ENCODE measurements at places on chromosomes 5 and 9.

DNA sequence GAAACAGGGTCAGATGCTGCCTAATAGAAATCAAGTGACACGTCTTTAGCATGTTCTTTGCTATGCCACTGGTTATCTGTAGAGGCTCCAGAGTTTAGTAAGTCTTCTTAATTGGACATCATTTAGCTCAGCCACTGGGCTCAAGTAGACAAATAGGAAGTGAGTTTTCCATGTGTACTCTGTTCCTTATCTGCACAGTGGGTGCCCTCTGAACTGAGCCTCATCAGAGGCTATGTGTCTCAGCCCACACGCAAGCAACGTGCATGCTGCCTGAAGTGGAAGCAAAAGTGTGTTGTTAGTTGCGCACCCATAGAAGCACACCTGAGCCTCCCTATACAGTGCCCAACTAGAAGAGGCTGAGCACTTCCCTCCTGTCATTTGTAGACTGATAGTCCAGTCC lies 134.7 kb downstream of the SEMA5A start:
- DNase-seq, result no peak

- DNase-seq, result no peak
Observed at GRCh38 chr9:115232181-115232774, 114.3 kb upstream of the TNC start.

DNA sequence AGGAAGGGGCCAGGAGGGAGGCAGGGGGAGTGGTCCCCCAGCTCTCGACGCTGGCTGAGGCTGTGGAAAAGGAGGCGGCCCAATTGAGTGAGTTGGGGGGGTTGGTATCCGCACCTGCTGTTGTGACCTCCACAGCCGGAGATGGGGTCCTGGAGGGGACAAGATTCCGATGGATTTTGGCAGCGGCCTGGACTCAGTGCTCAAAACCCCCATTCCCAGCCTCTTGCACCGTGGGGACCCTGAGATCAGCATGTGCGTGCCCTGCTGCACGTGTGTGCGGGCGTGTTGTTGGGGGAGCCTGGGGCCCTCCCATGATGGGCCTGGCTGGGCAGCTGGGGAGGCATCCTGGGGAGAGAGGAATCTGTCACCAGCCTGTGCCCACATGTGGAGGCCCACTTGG lies 15.0 kb downstream of the CNTFR start:
- DNase-seq, result no peak

GRCh38 chr9:81984928-81985327 lies 3.6 kb upstream of the SPATA31D1 start:
- DNase-seq, result no peak

DNA sequence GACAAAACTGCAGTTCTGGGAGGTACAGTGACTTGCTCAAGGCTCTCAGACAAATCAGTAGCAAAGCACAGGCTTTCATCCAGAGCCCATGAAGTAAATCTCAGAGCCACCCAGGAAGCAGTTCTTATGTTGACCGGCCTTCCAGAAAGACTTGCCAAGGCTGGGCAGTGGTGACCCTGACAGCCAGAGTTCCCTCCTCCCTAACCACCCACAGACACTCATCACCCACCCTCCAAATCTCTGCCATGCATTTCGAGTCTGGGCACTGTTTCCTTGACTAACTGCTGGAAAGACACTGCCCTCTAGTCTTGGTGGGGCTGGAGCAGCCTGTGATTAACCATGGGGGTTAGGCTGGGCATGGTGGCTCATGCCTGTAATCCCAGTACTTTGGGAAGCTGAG lies 21.5 kb downstream of the NEURL1B start:
- DNase-seq, result no peak

- DNase-seq, result no peak
Observed at GRCh38 chr5:6468104-6468503, 19.4 kb downstream of the UBE2QL1 start.

DNA sequence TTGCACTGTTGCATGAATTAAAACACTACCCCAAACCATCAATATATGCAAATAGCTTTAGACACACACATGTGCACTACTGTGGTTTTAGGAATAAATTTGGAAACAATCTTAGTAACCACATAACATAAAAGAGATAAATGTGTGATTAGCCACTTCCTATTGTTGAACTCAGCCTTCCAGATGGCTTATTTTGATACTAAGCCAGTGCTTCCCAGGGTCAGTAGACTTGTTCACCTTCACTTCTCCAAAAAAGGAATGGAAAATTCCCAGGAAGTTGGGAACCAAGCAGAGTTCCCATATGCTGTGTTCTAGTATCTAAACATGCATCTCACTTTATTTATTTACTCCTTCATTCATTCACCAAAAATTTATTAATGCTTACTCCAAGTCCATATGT lies 47.8 kb downstream of the SVEP1 start:
- no peak for DNase-seq

Measured in BJ (cell line).